Tibial nerve (tissue), 4 donors: ENCODE measurements at places on chromosomes 4 and X. TPM values are rescaled to one million over a fixed set of nuclear protein-coding genes. Genes with fewer than 3 reads are reported as not detected.

Gene AREG
- 4.0 TPM for total RNA-seq

Gene GALNTL6
- not detected for total RNA-seq

Gene SLC7A11
- 0.21 TPM for total RNA-seq

Gene BEND2
- 0.42 TPM for total RNA-seq

Gene SLC25A53
- 16.7 TPM for total RNA-seq

Gene FLNA
- 1,349 TPM for total RNA-seq

DNA sequence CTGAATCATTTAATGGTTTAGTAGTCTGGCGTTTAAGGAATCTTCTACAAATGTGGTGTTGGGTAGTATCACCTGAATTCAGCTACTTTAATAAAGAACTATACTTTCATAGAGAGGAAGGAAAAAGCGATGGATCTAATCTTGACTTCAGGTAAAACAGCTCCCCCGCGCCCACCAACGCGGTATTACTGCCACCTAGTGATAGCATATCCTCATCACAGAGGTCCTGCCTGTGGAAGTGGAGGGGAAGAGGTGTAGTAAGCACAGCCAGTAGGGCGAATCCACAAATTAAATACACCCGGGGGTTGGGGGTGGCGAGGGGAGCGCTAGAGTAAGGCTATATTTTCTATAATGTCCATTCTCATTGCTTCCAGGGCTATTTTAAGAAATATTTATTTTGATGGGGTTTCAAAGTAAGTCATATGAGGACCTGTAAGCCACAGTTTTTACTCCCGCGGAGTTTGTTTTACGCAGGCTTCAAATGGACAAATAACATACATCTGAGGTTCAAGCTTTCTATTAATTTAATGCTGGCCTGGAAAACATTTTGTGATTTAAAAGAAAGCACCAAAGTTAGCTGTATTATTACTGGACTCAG is 8.3 kb upstream of the DAPP1 start:
- H3K27me3 ChIP-seq: no peaks in the 10 kb centered on the region
- H3K4me1 ChIP-seq: no peaks in the 10 kb centered on the region
- no peaks in the 10 kb centered on the region for H3K36me3 ChIP-seq
- no peak overlapping the region for H3K27ac ChIP-seq

GRCh38 chrX:7215842-7216241 is 67.9 kb upstream of the PUDP start:
- DNase-seq: no peak
- H3K27me3 ChIP-seq: no peaks in the 10 kb centered on the region
- H3K36me3 ChIP-seq: no peaks in the 10 kb centered on the region
- H3K27ac ChIP-seq: no peak overlapping the region
- no peak overlapping the region for H3K4me3 ChIP-seq

DNA sequence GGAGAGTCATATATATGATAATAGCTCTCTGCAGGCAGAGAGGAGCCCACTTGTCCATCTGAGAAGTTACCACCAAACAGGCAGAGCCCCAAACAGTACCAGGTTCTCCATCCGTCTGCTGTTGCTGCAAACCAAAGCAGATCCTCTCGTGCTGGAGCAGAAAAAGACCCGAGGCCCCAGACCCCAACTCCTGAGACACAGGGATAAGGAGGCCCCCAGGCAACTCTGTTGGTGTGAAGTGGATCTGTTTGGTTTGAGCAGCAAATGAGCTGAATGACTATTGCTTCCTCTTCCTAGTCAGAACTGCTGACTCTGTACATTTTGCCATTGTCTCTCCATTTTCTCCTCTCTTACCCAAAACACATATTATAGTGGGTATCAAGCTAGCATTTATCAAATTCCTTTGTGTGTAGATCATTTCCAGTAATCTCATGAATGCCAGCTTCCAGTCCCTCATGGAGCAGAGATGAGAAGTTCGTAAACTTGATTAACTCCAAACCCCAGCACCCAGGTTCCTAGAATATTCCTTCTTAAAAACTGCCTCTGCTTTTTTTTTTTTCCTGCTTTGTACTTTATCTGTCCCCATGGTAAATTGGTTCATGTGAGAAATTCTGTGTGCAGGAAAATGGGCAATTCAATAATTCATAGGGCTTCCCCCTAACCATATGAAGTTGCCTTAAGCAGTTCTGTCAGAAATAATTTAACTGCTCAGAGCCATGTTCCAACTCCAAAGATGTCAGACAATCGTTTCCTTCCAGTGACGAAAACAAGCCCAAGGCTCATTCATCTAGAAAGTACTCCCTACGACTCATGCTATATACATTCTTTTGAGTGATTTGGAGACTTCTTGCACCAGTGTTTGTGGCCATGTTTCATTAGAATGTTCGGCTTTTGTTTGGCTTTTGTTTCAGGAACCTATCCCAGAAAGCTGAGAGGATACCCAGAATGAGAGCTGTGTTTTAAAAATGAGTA is 98.6 kb upstream of the ATXN3L start:
- H3K36me3 ChIP-seq: no peaks in the 10 kb centered on the region
- no peak overlapping the region for H3K27ac ChIP-seq
- H3K27me3 ChIP-seq: no peaks in the 10 kb centered on the region
- H3K4me3 ChIP-seq: no peak overlapping the region
- no peaks in the 10 kb centered on the region for H3K4me1 ChIP-seq
- no peak for DNase-seq

- H3K27ac ChIP-seq: no peak overlapping the region
- no peaks in the 10 kb centered on the region for H3K36me3 ChIP-seq
- no peak overlapping the region for H3K4me3 ChIP-seq
- peaks cover 9% of the 10 kb centered on the region for H3K4me1 ChIP-seq
These were observed 237.5 kb downstream of the SHOX start for GRCh38 chrX:867966-868647.

DNA sequence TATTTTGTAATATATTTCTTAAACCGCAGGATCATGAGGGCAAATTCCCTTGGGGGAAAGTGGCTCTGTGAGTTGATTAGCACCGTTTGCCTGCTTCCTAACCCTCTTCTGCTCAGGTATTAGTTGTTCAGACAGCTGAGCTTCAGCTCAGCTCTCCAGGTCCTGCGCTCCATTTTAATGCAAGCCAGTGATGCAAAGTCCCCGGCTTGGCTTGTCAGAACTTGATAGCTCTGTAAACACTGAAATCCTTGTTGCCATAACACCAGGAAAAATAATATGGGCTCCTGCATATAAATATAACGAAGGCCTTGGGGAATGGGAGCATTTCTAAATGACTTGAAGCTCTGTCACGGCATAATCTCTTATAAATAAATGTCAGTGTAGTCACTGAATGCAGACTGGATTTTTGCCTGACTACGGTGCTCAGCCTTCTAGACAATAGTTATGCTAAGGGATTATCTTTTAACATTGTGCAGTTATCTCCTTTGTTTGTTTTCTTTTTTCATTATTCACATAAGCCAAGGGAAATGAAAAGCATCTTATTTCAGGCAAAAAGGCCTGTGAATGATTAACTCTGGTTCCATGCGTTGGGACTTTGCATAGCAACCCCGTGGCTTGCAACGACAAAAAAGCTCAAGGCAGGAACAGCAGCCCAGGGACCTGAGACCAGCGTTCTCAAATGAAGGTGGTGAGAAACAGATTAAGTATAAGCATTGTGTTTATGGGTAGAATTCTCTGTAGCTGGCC is 253.2 kb downstream of the SPRY1 start:
- no peak overlapping the region for H3K27ac ChIP-seq
- no peaks in the 10 kb centered on the region for H3K36me3 ChIP-seq
- H3K27me3 ChIP-seq: no peaks in the 10 kb centered on the region

- H3K27ac ChIP-seq: no peak overlapping the region
- no peak overlapping the region for H3K4me3 ChIP-seq
- DNase-seq: no peak
- no peaks in the 10 kb centered on the region for H3K4me1 ChIP-seq
These were observed 8.0 kb upstream of the BANK1 start for GRCh38 chr4:101782546-101782945.

DNA sequence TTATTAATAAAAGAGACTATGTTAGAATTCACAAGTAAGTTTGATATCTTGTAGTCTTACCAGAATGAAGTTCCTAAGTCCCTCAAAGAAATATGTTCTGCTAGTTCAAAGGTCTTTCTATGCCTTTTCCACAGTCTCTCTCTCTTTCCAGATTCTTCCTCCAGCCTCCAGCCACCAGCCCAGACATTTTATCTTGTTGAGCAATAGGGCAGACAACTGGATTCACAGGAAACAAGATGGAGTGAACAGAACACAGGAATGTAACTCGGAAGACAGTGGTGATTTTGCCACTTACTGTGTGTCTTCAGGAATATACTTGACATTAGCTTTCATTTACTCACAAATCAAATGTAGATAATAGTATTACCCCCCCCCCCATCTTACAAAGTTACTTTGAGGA is 17.1 kb upstream of the CPEB2 start:
- H3K4me1 ChIP-seq: no peaks in the 10 kb centered on the region
- H3K36me3 ChIP-seq: no peaks in the 10 kb centered on the region
- no peaks in the 10 kb centered on the region for H3K27me3 ChIP-seq
- H3K27ac ChIP-seq: no peak overlapping the region

- no peak overlapping the region for H3K27ac ChIP-seq
- no peak for DNase-seq
- no peaks in the 10 kb centered on the region for H3K36me3 ChIP-seq
- no peaks in the 10 kb centered on the region for H3K27me3 ChIP-seq
- H3K4me3 ChIP-seq: no peak overlapping the region
- no peaks in the 10 kb centered on the region for H3K4me1 ChIP-seq
These were observed 14.9 kb downstream of the PNMA6F start for GRCh38 chrX:153306527-153307115.

DNA sequence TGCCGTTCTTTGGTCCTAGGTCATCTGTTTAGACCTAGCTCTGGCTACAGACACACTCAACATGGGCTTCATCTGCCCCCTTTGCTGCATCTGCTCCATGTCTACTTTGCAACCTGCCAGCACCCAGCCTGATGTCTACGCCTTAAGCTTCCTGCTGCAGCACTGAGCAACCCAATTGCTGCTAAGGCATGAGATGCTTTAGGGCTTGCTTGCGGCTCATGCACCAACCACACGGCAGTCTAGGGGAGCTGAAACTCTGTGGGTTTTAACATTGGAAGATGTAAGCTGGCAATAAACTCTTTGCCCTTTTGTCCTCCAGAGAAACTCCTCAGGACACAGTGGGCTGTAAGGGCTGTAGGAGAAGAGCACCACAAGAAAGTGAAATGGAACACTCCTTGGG is 11.7 kb upstream of the CLNK start:
- no peak overlapping the region for H3K4me3 ChIP-seq
- no peak for DNase-seq
- H3K27me3 ChIP-seq: no peaks in the 10 kb centered on the region
- no peaks in the 10 kb centered on the region for H3K4me1 ChIP-seq
- no peaks in the 10 kb centered on the region for H3K36me3 ChIP-seq

- H3K4me3 ChIP-seq: no peak overlapping the region
- DNase-seq: peak; percentile 78
- H3K36me3 ChIP-seq: no peaks in the 10 kb centered on the region
- H3K27ac ChIP-seq: no peak overlapping the region
- H3K27me3 ChIP-seq: no peaks in the 10 kb centered on the region
These were observed 164.9 kb downstream of the DHX15 start for GRCh38 chr4:24419181-24420034.

- no peaks in the 10 kb centered on the region for H3K27me3 ChIP-seq
- H3K4me3 ChIP-seq: no peak overlapping the region
- H3K4me1 ChIP-seq: no peaks in the 10 kb centered on the region
These were observed 87.6 kb upstream of the GABRG1 start for GRCh38 chr4:46211406-46211805.

GRCh38 chr4:151664289-151664688 is 96.5 kb downstream of the GATB start:
- no peak for DNase-seq
- no peak overlapping the region for H3K27ac ChIP-seq
- no peaks in the 10 kb centered on the region for H3K27me3 ChIP-seq
- H3K4me3 ChIP-seq: no peak overlapping the region

GRCh38 chr4:64465263-64465662 is 56.0 kb upstream of the TECRL start:
- no peak overlapping the region for H3K4me3 ChIP-seq
- no peak for DNase-seq
- no peaks in the 10 kb centered on the region for H3K27me3 ChIP-seq

DNA sequence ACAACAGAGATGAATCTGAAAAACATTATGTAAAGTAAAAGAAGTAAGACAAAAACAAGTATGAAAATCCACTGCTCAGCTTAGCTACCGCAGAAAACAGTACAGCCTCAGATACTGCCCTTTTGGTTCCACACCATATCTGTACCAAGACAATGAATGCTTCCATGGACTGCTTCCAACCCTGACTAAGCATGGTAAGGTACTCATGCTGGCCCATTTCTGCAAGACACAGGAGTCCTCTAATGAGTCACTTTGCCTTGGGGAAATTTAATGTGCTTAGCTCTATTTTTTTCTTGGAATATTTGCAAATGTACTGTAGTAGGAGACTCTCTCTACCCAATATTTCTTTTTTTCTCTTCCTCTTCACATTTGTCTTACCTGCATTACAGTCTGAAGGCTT is 931.7 kb upstream of the HS3ST1 start:
- H3K4me1 ChIP-seq: no peaks in the 10 kb centered on the region
- DNase-seq: no peak
- H3K27me3 ChIP-seq: no peaks in the 10 kb centered on the region
- no peak overlapping the region for H3K4me3 ChIP-seq
- no peak overlapping the region for H3K27ac ChIP-seq
- no peaks in the 10 kb centered on the region for H3K36me3 ChIP-seq

DNA sequence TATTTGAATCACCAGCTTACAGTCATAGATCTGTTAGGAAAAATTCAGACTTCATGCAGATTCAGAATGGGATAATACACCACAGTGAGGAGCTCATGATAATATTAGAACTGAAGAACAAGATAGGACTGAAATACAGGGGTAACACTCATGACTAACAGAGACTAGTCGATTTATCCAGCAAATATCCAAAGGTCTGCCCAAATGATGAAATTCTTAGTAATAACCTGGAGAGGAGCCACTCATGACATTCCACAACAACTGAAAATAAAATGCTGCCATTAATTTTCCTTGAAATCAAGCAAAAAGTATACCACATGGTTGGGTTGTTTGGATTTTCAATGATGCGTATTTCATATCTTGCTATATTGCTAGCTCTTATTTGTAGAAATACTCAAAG is 903.7 kb upstream of the ADGRL3 start:
- no peaks in the 10 kb centered on the region for H3K27me3 ChIP-seq
- H3K27ac ChIP-seq: no peak overlapping the region
- DNase-seq: no peak
- no peak overlapping the region for H3K4me3 ChIP-seq
- H3K4me1 ChIP-seq: no peaks in the 10 kb centered on the region

DNA sequence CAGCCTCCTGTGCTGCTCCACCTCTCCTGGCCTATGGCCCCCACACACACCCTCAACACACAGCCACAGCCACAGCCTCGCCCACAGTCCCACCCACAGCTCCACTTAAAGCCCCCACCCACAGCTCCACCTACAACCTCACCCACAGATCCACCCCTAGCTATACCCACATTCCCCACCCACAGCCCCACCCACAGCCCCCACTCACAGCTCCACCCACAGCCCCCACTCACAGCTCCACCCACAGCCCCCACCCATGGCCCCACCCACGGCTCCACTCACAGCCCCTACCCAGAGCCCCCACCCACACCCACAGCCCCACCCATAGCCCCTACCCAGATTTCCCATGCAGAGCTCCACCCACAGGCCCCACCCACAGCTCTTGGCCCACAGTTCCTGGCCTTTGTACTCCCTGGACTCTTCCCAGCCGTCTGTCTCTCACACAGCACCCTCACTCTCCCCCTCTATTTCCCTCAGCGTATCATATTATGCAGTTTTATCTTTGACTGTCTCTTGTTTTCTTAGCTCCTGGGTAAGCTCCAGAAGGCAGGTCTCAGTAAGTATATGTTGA is 322.5 kb downstream of the EVC2 start:
- no peaks in the 10 kb centered on the region for H3K27me3 ChIP-seq
- H3K27ac ChIP-seq: no peak overlapping the region
- H3K4me3 ChIP-seq: no peak overlapping the region
- no peaks in the 10 kb centered on the region for H3K4me1 ChIP-seq

- H3K4me3 ChIP-seq: no peak overlapping the region
- no peaks in the 10 kb centered on the region for H3K36me3 ChIP-seq
- H3K27ac ChIP-seq: no peak overlapping the region
- no peaks in the 10 kb centered on the region for H3K27me3 ChIP-seq
- no peak for DNase-seq
- no peaks in the 10 kb centered on the region for H3K4me1 ChIP-seq
These were observed 387.9 kb upstream of the RPS6KA3 start for GRCh38 chrX:20654596-20655106.
